ENCODE measurements at places on chromosomes 6 and 20.

DNA sequence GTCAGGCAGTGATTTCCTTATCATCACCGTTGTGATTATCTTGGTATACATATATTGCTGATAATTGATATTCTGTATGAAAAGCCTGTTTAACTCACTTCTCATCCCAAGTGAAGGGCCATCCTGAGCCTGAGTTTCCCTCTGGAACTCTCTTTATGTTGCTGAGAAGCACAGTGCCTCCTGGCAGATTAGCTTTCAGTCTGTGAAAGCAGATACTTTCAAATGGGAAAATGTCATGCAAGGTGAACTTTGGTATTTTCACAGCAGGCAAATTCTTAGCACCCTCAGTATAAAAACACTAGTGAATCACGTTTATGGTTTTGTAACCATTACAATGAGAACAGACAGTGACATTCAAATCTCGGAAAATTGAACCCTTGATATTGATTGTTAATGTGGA, 151.6 kb downstream of the PRIM2 start:
- no peak for DNase-seq

GRCh38 chr6:135233686-135234491, 52.8 kb downstream of the MYB start:
- DNase-seq = no peak

- no peak for DNase-seq
Observed at GRCh38 chr6:19268117-19268516, 569.1 kb upstream of the ID4 start.

- DNase-seq = no peak
Observed at GRCh38 chr6:31869343-31869742, 6.7 kb upstream of the NEU1 start.

- DNase-seq = no peak
Observed at GRCh38 chr20:57428324-57429158, 37.3 kb downstream of the RBM38 start.

- no peak for DNase-seq
Observed at GRCh38 chr20:62845416-62846160, 16.0 kb downstream of the TCFL5 start.

GRCh38 chr20:59151820-59152219, 11.8 kb upstream of the ZNF831 start:
- DNase-seq = peak; percentile 76

GRCh38 chr6:73177221-73177944, 47.9 kb downstream of the KHDC1L start:
- no peak for DNase-seq

DNA sequence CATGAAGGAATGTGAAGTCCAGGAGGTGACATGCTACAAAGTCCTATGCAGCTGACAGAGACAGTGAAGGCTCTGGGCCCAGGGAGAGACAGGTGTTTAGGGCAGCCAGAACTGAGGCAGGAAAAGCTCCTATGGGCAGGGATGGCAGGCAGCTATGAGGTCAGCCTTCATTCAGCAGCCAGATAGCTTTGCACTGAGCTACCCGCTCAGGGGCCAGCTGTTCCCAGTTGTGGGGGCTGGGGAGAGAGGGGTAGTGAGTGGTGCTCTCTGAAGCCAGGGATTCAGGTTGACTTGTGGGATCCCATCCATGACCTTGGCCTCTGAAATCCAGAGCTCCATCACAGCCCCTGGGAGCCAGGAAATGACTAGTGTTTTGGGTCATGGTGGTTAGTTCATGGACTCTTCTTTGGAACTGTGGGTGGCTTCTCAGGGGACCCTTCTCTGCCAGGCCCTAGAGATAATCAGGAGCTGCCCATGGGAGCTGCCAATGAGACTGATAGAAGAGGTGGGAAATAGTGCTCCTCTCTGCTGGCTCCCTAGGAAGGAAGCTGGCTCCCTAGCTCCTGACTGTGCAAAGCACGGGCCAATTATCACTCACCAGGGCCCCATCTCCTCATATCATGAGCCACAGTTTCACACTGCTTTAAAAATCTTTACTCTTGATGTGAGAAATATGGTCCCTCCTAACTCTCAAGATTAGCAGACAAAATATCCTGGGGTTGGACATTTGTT, 127.7 kb downstream of the VEGFA start:
- no peak for DNase-seq

GRCh38 chr20:39453890-39454289, 491.7 kb downstream of the DHX35 start:
- DNase-seq = no peak

DNA sequence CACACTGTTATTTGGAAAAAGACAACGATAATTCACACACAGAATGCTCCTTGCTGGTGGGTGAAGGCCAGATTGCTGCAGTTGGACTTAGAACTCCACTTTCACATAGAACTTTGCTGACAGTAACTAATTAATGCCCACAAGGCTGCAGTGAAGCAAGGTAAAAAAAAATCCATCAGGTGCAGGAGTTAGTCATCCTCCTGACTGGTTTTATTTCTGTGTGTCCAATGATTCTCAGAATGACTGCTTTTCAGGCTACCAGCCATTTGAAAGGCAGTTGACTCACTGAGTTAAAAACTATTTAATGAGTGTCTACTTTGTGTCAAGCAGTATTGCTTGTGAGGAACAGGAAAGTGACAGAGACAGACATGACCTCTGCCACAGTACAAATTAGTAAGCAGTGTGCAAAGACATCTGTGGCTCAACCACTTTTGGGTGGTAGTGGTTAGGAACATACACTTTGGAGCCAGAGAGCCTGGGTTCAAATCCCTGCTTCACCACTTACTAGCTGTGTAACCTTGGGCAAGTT, 41.9 kb downstream of the ELOVL5 start:
- peak; percentile 74 for DNase-seq

DNA sequence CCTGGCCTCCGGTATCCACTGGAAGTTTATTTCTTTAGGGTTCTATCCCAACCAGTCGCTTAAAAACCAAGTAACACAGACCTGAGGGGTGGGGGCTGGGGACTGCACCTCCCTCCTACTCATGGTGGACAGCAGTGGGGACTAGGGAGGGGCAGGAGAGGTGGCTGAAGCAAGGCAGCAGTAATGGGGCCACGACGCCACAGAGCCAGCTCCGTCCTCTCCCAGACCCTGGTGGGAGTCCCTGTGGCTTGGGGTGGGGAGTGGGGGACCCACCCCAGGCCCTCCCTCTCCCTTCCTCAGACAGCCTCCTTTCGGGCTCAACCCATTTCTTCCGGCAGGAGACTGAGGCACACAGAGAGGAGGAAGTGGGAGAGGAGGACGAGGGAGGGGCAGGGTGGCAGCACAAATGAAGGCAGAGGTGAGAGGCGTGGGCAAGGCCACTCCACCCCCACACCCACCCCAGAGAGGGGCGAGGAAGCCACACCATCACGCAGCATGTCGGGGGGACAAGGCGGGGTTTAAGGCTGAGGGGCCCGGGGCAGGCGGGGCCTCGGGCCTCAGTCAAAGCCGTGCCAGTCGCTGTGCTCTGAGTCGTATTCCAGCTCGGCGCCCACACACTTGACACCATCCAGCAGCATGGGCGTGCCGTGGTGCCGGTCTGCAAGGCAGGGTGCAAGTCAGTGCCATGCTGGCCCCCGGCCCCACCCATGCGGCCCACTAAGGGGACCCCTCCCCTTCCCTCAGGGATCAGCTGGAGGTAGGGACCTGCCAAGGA, 13.9 kb downstream of the ADISSP start:
- no peak for DNase-seq

- no peak for DNase-seq
Observed at GRCh38 chr6:90483116-90483839, 103.6 kb downstream of the MAP3K7 start.

DNA sequence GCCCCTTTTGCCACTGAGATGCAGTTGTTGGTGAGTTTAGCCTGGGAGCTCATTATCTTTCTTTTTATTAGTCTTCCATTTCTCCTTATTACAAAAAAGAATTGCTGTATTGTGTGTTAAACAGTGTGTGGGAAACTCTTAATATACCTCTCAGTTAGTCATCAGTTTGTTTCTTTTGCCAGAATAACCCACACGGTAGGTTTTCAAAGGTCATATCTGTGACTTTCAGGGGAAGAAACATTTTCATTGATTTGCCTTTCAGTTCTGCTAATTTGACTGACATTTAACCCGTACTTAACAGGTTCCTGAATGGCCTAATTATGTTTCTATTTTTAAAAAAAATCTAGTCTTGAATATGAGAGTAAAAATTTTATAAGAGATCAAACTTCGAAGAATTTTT, 145.3 kb downstream of the KHDC1L start:
- no peak for DNase-seq

- no peak for DNase-seq
Observed at GRCh38 chr6:163288066-163288465, 126.5 kb upstream of the QKI start.

- no peak for DNase-seq
Observed at GRCh38 chr6:131924881-131925474, 26.2 kb downstream of the CCN2 start.

- DNase-seq = no peak
Observed at GRCh38 chr6:4705809-4706208, 70.4 kb upstream of the CDYL start.

DNA sequence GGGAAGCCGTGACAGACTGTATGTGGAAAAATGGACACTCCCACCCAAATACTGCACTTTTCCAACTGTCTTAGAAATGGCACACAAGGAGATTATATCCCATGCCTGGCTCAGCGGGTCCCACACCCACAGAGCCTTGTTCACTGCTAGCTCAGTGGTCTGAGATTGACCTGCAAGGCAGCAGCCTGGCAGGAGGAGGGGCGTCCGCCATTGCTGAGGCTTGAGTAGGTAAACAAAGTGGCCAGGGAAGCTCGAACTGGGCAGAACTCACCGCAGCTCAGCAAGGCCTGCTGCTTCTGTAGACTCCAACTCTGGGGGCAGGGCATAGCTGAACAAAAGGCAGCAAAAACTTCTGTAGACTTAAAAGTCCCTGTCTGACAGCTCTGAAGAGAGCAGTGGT, 11.4 kb upstream of the RNF146 start:
- DNase-seq = no peak

DNA sequence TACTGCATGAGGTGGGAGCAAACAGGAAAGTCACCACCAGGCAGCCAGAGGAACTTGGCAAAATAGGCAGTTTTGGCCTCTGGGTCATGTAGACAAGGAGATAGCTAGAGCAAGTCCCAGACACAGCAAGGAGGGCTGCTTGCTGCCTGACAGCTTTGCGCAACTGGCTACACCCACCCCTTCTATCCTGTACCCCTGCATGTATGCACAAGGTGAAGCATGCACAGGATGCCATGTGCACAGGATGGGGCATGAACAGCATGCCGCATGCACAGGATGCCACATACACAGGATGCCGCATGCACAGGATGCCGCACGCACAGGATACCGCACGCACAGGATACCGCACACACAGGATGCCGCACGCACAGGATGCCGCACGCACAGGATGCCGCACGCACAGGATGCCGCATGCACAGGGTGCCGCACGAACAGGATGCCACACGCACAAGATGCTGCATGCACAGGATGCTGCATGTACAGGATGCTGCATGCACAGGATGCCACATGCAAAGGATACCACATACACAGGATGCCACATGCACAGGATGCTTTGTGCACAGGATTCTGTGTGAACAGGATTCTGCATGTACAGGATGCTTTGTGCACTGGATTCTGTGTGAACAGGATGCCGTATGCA, 104.9 kb upstream of the IYD start:
- DNase-seq = peak; percentile 40

GRCh38 chr6:163355426-163355991, 59.0 kb upstream of the QKI start:
- DNase-seq = no peak

DNA sequence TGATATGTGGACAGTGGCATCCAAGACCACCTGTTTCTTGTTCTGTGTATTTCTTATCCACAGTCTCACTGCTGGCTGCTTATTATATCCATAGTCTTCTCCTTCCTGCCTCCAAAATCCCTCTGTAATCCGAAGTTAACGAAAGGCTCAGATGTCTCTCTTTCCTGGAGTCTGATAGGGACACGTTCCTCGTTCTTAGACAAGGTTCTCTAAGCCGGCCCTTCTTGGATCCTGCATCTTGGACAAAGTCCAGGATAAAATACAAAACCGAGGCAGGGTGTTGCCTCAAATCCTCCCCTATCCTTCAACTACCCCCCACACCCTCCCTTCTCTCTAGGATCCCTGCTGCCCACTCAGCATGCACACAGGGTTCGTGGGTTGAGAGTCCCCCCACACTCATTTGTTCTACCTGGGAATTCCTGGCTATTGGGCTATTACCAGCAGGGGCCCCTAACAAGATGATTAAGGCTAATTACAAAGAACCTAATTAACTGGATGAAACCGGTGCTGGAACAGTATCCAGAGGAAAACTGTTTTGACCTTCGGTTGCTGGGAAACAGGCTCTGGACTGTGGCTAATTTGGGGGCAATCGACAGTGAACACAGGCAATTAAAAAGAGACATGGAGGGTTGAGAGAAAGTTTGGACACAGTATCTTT, 32.7 kb upstream of the MRPS10 start:
- no peak for DNase-seq

- DNase-seq = peak; percentile 29
Observed at GRCh38 chr20:38680500-38681306, 43.6 kb upstream of the SLC32A1 start.

- no peak for DNase-seq
Observed at GRCh38 chr6:53786832-53787231, 8.0 kb upstream of the LRRC1 start.

DNA sequence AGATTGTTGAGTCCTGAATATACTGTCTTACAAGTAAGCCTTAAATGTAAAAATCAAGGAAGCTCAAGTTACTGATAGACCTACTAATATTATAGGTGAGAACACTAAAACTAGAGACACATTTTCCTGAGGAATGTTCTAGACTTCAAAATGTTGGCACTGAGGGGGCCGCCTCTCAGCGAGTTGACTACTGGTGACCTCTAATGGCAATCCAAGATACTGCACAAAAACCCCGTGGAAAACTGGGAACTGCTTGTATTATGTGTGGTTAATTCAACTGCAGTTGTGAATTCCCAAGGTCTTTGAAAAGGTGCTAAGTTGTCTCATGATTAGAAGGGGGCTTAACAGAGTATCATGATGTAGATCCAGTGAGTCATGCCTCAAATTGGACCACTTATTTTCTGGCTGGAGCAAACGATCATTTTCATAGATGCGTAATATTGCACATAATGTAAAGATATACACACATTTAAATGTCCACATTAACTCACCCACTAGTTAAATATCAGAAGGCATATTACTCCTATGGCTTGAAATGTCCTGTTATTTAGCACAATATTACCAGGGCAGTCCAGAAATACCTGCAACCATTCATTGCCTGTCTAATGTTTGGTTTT, 336.2 kb downstream of the FOXA2 start:
- no peak for DNase-seq

DNA sequence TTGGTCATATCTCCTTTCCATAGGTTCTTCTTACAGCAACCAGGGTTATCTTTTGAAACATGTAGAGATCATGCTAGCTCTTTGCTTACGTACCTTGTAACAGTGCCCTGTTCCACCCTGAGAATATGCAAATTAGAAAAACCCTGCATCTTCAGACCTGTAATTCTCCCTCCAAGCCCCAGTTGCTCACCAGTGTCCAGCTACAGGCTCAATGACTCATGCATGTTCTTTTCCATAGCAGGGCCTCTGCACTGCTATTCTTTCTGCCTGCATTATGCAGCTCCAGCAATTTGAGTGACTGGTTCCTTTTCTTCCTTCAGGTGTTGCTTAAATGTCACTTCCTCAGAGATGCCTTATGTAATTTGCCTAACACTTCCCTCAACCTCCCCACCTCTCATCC, 636.2 kb downstream of the KHDRBS2 start:
- no peak for DNase-seq
